ENCODE measurements at places on chromosomes 3 and 15.
A peak's percentile ranks its signal among the peaks of the same experiment; 100 is the strongest.

- peak; percentile 13 for DNase-seq
Measured at GRCh38 chr3:189238071-189238470, 66.3 kb downstream of the TPRG1 start.

- no peak for DNase-seq
Measured at GRCh38 chr15:50144341-50145120, 25.5 kb upstream of the ATP8B4 start.

DNA sequence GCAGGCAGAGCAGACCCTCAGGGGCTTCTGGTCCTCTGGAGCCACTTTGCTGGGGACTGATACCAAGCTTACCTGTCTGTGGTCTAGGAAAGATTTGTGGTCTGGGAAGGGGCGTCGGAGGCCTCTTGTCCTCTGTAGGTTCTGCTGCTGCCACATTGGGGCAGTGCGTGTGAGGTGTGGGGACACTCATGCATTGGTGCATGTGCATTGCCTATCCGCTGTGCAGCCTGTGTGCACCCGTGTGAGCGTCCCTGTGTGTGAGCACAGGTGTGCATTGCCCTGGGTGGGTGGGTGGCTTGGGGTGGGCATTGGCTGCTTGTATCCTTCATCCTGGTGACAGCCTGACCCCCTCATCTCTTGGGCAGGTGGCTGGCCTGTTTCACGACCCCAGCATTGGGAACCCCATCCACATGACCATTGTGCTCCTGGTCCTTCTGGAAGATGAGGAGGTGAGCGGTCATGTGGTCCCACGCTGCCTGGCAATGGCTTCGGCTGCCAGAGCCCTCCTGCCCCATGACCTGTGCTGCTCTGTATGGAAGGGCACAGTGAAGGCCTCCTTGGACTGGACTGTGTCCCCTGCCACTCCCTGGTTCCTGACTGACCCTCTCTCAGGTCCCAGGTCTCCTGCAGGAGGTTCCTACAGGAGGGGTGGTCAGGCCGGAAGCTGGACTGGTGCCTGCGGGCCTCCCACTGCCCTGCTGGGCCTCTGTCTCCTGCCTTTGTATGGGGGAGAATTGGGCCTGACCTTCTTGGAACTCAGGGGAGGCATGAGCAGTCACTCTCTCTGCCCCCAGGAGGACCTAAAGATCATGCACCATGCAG, 41.5 kb downstream of the SAXO2 start:
- no peak for DNase-seq

DNA sequence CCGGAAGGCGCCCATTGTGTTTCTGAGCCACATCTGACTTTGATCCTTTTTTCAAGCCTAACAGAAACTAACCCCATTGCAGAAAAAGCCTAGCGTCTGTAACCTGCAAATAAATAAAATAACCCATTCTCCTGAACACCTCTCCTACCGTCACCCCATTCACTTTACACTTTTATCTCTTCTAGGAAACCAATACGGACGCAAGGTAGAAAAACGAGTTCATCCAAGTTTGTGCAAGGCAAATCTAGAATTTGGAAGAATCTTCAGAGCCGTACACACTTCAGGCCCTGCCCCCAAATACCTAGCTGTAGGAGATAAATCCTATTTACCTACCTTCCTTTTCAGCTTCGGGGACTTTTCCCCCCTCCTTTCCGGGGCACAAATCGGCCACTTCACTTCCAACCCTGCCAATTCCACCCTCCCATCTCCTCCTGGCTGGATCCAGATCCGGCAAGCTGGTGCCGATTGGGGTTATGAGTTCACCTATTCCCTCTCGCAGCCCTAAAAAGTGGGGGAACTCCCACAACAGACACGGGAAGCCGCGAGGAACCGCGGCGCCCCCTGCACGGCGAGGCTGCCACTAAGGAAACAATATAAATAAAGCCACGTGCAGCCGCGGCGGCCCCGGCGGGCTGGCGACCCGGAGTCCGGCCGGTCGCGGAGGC, 987 bp downstream of the PRTG start:
- DNase-seq = peak; percentile 4

DNA sequence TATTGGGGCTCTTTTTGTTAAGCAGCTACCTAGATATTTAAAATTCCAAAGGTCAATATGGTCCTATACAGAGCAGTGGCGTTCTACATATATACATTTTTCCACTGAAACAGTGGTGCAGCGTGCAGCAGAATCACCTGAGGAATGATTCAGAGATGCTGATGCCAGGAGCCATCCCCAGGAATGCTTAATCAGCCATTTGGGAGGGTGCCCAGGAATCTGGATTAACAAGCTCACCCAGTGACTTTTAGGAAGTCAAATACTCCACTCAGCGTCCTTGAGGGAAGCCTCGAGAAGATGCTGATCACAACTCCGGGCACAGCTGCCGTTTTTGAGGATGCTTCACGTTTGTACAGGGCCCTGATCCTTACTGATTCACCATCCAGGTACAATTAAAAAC, 82.6 kb upstream of the ARHGEF3 start:
- no peak for DNase-seq

DNA sequence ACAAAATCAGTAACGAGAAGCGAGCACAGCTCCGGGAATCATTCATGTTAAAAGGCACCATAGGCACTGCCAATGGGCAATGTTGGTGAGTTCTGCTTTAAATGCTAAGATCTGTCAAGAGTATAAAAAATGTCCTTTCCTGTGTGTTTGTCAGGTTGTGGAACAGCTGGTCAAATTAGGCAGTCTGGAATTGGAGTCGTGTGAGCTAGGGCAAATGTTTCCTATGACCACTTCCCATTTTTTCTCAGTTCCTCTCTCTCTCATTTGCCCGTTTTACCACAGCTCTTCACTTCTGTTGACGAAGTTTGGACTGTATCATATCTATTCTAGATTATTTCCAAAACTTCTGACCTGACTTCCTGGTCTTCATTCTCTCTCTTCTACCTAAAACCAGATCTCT, 60.8 kb upstream of the GOLIM4 start:
- no peak for DNase-seq

GRCh38 chr3:131216801-131217200, 164.8 kb upstream of the NUDT16 start:
- peak; percentile 88 for DNase-seq

- DNase-seq = no peak
Measured at GRCh38 chr15:80608688-80609087, 86.4 kb upstream of the ABHD17C start.

DNA sequence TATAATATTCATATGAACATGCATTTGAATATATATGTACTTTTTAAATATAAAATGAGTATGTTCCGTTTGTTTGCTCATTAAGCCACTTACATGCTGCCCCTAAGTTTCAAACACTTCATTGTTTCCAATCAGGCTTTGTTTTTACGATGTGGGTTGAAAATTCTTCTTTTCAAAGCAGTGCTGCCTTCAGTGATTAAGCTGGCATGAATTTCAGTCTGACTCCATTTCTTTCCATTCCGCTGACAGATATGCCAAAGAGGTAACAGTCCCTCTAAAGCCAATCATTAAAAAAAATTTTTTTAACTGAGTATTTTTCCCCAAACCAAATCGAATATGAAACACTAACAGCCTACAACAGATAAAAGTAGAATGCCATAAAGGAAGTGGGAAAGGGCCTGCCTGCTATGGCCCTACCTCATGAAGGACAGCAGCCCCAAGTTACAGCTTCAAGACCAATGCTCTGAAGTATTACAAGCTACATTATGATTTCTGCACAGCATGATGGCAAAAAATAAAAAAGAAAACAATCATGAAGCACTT, 40.0 kb downstream of the DCUN1D1 start:
- no peak for DNase-seq

DNA sequence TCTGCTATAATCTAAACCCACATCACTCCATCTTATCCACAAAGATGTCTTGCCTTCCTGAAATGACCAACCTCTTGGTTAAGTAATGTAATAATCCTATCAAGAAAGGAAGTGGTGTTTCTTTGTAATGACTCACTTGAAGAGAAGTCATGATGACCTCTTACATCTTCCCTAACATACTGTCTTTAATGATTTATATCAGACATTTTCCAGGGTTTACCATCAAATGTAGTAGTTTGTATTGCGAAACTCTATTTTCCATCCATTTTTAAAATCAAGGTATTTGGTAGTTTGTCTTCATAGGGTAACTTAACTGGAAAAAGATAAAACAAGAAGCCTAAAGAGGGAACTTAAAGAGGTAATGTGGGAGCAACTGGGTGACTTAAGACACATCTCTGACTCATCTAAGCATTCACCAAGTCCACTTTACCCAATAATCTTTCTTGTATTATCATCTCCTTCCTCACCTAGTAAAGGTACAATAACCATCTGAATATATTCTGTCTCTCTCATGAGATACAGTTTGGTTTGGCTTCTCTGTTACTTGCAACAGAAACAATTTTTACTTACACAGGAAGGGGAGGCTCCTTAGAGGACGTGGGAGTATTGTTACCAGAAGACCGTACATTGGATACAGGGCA, 5.7 kb upstream of the MAPK6 start:
- peak; percentile 66 for DNase-seq

- peak; percentile 58 for DNase-seq
Measured at GRCh38 chr3:125079675-125080045, 23.9 kb upstream of the HEG1 start.

DNA sequence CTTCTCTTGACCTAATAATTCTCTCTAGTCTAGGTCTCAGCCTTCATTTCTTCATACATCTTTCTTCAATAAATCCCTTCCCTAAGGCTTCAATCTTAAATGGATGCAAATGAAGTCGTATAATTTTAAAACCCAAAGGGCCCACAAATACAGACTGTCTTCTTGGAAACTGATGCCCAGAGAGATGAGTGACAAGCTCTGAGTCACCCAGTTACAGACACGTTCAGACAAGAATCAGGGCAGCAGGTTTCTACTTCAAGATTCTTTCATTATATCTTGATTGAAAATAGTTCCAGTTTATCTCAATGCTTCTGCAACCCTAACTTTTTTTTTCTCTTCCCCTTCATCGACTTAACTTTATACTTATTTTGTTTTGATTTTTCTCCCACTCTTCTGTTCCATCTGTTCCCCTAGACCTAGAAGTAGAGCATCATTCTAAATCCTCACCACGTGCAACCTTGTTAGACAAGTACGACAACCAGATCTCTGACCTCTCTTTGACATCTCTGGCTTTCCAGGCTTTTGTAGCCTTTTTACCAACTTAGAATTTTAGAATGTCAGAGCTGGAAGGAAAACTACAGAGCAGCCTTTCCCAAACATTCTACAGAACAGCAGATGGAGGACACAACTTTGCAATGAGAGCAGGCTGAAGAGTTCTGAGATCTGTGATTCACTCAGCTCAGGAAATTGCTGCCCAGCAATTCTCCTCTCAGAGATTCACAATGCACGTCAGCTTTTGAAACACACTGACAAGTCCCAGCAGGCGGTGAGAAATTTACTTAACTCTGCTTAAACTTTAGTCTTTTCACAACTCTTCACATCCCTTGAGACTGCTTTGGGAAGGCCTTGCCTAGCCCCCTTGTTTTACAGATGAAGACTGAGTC, 25.3 kb downstream of the NCEH1 start:
- DNase-seq = peak; percentile 22

GRCh38 chr15:73389971-73390544, 21.3 kb upstream of the HCN4 start:
- no peak for DNase-seq

DNA sequence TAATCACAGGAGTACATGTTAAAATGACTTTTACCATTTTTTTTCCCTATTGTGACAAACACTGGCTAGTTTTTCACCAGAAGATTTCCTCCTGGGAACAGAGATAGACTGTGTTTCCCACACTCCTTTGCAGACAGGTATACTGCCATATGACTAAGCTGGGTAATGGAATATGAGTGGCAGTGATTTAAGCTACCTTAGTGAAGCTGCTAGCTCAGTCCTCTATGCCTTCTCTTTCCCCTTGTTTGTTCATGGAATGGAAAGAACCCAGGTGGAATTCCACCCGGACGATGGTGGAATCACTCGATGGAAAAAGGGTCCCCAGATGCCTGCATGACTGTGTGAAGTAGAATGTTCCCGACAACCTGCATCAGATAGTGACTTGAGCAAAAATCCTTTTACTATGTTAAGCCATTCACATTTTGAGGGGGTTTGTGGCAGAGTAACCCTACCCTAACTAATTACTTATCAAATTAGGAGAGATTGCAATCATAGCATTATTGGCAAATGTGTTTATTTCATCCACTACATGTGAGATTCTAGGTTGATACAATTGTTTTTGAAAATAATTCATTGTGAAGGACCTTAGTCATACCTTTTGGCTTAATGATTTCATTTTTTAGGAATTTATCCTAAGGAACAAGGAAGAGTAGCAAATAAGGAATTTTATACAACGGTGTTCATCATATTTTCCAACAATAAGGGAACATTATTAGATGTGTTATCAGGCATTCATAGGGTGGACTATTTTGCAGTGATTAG, 16.5 kb downstream of the THSD4 start:
- DNase-seq = peak; percentile 22

- no peak for DNase-seq
Measured at GRCh38 chr3:113839551-113839950, 963 bp downstream of the GRAMD1C start.

DNA sequence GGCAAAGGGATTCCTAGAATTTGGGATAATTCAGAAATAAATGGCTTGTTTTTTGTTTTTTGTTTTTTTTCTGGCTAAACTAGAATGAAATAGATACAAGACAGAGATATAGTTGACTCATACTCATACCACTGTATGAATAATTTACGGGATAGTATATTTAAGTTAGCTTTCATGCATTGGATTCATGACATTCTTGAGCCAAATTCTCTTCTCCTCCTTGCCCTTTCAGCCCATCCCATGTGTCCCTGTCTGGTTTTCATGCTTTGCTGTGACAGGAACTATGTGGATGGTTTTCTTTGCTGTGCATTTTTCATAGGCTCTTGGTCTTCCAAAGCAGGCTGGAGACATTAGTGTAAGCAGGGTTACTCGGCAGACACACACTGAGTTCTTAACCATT, 66.6 kb upstream of the UMPS start:
- DNase-seq = peak; percentile 44

- no peak for DNase-seq
Measured at GRCh38 chr3:50261505-50261904, 7.4 kb upstream of the SEMA3B start.

GRCh38 chr3:186079925-186080324, 29.0 kb downstream of the ETV5 start:
- no peak for DNase-seq

Data from EL (cell line).